Nucleus accumbens (tissue), 56 donors: ENCODE measurements at places on chromosomes 1 and 21.

- no peak for DNase-seq
These were observed 228.2 kb downstream of the DNM3 start for GRCh38 chr1:172069534-172069933.

GRCh38 chr1:202711949-202712635, 1.8 kb upstream of the SYT2 start:
- DNase-seq: no peak

- no peak for DNase-seq
These were observed 444 bp upstream of the AGO1 start for GRCh38 chr1:35882586-35882944.

DNA sequence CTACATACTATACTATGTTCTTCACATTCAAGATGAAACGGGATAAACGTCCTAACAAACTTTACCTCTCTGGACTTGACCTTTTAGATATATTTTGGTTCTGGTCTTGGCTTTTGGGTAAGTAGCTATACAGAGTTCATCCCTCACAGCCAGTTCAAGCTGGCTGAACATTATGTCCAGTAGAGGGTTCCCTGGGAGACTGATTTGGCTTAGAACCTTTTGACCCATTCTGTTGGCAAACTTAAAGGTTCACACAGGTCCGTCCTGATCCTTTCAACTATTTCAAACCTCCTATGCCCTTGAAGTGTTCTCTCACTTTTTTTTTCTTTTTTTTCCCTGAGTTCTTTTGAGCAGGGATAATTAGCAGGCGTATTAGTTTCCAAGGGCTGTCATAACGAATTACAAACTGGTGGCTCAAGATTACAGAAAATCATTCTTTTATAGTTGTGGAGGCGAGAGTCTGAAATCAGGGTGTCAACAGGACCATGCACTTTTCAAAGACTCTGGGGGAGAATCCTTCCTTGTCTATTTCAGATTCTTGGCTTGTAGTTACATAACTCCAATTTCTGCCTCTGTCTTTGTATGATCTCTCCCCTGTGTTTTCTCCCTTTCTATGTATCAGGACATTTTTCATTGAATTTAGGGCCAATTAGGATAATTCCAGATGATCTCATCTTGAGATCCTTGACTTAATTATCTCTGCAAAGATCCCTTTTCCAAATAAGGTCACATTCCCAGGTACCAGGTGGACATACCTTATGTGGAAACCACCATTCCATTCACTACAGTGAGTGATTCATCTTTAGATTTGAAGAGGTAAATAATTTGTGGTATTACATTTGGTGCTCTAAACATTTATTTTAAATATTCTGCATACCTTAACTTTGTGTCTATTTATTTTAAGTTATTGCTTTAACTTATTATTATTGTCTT, 257.4 kb upstream of the USP25 start:
- DNase-seq: no peak

GRCh38 chr1:111198836-111199235, 1.6 kb downstream of the DENND2D start:
- DNase-seq: no peak

GRCh38 chr1:201694608-201695335, 134.2 kb upstream of the IPO9 start:
- DNase-seq: no peak

GRCh38 chr1:110196917-110197765, 13.0 kb upstream of the KCNC4 start:
- DNase-seq: no peak

- peak; percentile 17 for DNase-seq
These were observed 2.1 kb downstream of the ADGRL2 start for GRCh38 chr1:81802707-81803430.

- no peak for DNase-seq
These were observed 40.4 kb downstream of the LIN9 start for GRCh38 chr1:226268421-226269124.

GRCh38 chr21:44992608-44993031, 52.8 kb downstream of the SLX9 start:
- no peak for DNase-seq

DNA sequence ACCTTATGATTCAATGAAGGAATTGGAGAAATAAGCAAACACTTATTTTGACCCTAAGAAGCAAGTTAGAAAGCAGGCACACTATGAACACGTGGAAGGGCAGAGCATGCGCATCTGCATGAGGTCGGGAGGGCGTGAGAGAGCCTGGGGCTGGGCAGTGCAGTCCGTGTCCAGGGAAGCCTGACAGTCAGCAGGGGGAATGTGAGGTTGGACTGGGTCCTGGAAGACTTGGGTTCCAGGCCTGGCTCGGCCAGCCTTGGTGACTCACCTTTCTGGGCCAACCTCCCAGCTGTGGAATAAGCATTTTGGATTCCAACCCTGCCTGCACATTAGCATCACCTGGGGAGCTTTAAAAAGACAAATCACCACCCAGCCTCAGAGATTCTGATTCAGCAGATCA, 26.6 kb upstream of the LMX1A start:
- no peak for DNase-seq

- no peak for DNase-seq
These were observed 50.2 kb upstream of the RUNX1 start for GRCh38 chr21:35099310-35099709.

DNA sequence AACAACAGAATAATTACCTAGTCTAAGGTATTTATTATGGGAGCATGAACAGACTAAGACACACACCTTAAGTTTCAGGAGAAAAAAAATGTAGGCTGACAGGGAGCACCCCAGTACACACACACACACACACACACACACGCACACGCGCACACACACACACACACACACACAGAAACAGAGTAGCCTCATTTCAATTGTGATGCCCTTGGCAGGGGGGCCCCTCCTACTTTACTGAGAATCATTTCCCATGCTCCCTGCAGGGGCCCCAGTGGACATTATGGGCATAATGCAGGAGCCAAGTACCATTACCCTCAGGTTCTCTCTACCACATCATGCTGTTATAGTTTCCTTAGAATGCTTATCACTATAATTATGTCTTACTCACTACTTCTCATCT, 104.9 kb downstream of the CDC7 start:
- no peak for DNase-seq

DNA sequence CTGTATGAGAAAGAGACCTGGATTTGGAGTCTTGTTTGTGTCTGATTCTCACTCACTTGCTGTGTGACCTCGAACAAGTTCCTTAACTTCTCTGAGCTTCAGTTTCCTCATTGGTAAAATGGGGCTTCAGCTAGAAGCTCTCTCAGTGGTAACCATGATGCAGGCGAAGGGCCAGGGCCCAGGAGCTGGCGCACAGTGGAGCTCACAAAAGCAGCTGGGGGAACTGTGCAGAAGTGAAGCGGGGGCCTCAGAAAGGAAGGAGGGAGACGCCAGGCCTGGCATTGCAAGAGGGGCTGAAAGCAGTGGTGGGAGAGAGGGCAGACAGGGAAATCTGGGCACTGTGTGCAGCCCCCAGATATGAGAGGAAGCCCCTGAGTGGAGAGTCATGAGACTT, 88.9 kb upstream of the RUNX3 start:
- DNase-seq: no peak

- no peak for DNase-seq
These were observed 864.0 kb downstream of the KCNT2 start for GRCh38 chr1:195744256-195744655.

DNA sequence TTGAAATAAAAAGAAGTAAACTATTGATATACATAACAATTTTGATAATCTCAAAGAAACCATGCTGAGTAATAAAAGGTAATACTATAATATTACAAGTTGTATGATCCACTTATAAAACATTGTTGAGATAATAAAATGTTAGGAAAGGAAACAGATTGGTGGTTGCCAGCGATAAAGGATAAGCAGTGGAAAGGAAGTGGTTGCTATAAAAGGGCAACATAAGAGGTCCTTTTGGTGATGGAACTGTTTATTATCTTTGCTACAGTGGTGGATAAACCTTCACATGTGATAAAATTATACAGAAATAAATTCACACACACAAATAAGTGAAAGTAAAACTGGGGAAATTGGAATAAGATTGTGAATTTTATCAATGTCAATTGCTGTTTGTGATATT, 15.1 kb downstream of the OR6F1 start:
- no peak for DNase-seq

- DNase-seq: no peak
These were observed 520.2 kb downstream of the PTPRU start for GRCh38 chr1:29756498-29756897.

- no peak for DNase-seq
These were observed 32.7 kb upstream of the PLXNA2 start for GRCh38 chr1:208276757-208277435.

DNA sequence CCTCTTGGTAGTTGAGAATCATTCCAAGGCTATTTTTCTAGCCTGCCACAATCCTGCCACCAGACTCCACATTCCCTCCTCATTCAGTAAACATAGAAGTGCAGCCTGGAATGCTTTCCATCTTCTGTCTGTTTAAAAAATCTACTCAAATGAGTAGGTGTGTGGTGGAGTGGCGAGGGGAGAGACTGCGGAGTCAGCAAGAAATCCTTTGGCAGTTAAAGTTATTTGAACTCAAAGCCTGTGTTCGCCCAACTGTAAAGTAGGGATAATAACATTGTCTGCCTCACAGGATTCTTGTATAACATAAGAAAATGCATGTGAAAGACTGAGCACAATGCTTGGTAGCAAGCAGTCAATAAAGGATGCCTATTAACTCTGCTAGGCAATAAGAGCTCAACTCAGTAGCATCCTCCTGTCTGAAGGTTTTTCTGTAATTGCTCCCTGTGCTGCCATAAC, 22.2 kb upstream of the DPT start:
- DNase-seq: no peak

GRCh38 chr21:26973226-26973625, 6.3 kb upstream of the ADAMTS5 start:
- DNase-seq: no peak

- DNase-seq: no peak
These were observed 8.4 kb downstream of the SOX13 start for GRCh38 chr1:204081164-204081790.

DNA sequence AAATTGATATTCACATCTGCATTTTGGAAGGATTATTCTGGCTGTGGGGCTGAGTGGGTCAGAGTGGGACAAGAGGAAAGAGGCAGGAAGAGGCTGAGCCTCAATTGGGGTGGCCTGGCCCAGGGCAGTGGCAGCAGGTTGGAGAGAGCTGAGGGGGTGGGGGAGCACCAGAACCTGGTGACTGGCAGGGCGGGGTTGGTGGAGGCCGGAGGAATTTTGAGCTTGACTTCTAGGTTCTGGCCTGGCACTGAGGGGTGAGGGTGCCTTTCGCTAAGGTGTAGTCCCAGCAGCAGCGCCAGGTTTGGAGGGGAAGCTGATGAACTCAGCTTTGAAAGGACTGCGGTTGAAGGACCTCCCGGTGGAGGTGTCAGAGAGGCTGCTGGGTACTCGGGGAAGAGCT, 33.6 kb upstream of the KDM4A start:
- no peak for DNase-seq

- no peak for DNase-seq
These were observed 15.8 kb upstream of the TNFRSF8 start for GRCh38 chr1:12047120-12047876.

GRCh38 chr1:33578557-33579448, 106.4 kb downstream of the ZSCAN20 start:
- no peak for DNase-seq

- no peak for DNase-seq
These were observed 25.3 kb downstream of the TP53BP2 start for GRCh38 chr1:223820515-223820858.

DNA sequence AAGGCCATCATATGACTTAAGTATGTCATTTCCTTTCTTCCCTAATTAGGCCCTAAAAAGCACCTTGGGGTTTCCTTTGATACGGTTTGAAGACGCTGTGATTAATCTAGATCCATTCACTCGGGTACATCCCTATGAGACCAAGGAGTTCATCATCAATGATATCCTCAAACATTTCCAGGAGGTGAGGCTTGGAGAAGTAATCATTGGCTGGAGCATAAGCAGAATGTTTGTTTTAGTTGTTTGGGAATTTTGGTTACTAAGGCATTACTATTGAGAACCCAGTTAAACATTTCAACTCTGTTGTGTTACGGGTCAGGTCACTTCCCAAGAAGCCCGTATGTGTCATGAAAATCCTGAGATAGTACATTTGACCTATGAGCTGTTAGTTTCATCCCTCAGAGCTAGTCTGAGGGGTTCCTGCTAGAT, 185.2 kb downstream of the VPS13D start:
- DNase-seq: no peak

DNA sequence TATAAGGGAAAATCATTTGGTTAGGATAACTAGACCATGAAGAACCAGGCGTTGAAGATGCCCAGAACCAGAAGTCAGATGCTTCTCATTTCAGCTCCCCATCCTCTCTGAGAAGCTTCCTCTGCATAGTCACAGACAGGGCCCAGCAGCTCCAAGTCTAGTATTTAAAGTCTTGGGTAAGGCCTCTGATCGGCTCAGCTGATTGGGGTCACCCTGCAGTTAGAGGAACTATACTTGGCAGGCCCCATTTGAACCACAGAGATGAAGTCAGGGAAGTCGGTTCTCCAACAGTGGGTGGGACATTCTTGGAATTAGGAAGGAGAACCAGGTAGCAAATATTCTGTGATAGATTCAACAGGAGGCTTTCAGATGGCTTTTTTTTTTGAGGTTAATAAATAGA, 48.3 kb downstream of the SLC22A15 start:
- no peak for DNase-seq

DNA sequence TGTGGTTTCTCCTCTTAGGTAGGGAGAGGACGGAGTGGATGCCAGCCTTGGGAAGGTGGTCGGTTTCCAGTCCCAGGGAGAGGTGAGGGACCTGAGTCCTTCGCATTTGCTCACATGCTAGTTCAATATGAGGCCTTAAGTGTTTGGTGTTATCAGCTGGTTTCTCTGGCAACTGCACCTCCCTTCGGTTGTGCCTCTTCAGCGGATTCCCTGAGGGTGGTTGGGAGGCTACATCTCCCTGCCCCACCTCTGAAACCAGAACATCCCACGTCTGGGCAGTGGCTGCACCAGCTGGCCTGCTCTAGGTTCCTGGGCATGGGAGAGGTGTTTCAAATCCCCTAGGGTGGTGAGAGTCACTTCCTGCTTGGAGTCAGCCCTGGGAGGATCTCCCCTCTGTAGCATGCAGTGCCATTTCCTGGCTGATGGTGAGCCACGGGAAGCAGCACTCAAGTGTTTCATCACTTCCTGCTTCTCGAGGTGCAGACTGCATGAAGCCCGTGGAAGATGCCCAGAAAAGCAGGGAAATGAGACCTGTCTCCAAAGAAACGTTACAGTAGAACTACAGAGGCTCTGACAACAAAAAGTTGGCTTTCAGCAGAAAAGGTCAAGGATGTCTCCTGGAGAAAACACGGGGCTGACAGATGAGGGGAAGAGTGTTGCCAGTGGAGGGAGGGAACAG, 4.5 kb downstream of the TMEM125 start:
- no peak for DNase-seq
